ENCODE measurements at places on chromosomes 12 and 14.
A peak's percentile ranks its signal among the peaks of the same experiment; 100 is the strongest.

DNA sequence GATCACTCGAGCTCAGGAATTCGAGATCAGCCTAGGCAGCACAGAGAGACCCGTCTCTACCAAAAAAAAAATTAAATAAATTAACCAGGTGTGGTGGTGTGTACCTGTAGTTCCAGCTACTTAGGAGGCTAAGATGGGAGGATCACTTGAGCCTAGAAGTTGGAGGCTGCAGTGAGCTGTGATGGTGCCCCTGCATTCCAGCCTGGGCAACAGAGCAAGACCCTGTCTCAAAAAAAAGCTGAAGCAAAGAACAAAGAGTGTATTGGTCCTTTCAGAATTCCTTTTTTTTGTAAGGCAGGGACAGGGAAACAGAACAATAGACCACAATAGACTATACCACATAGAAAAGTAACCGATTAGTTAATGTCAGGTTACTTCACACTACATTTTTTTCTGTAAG is 47.4 kb downstream of the MARK3 start:
- no peak for DNase-seq

DNA sequence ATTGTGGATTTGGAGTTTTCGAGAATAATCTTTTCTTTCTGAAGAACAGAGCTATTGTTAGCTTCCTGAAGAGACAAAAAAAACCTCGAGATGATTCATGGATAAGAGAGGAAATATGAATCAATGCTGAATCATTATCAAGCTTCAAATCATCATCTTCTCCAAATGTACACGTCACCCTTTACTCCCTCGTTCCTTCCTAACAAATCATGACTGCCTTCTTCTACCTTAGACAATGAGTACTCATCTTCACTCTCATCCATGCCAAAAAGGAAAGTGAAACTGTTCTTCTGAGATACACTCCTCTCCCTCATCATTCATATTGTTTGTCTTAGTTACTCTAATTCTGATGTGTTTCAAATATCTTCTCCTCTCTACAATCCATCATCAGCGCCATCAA is 1115.8 kb upstream of the ATXN7L3B start:
- DNase-seq: no peak

DNA sequence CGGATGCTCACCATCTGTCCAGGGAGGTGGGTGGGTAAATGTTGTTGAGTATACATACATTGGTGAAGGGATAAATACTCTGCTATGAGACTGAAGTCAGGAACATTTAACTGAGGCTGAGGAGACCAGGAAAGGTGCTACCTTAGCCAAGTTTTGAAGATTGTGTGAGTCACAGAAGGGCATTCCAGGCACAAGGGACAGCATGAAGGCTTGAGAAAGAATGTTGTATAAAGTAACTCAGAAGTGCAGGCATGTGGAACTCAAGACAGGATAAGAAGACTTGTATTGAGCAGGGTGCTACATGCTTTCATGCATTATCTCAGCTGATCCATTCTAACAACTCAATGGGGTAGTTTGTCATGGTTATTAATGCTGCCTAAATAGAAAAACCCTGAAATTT is 112.7 kb downstream of the IPO8 start:
- no peak for DNase-seq

DNA sequence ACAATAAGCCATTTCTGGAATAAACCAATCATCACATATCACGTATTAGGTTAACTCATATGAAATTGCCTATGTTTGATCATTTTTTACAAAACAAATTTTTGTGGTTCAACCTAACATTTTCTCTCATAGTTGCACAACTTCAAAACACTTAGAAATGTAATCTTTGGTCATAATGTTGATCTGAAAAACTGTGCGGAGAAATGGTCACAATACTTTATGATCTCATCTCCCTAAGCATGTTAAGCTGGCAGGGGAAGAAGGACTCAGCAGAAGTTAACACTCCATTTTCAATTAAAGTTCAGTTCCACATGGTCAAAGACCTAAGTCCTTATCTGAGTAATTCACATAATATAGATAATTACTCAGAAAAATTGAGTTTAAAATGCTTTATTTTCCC is 194.8 kb downstream of the CAPZA3 start:
- no peak for DNase-seq

- DNase-seq: no peak
Observed at GRCh38 chr12:23722655-23723054, 226.8 kb downstream of the SOX5 start.

DNA sequence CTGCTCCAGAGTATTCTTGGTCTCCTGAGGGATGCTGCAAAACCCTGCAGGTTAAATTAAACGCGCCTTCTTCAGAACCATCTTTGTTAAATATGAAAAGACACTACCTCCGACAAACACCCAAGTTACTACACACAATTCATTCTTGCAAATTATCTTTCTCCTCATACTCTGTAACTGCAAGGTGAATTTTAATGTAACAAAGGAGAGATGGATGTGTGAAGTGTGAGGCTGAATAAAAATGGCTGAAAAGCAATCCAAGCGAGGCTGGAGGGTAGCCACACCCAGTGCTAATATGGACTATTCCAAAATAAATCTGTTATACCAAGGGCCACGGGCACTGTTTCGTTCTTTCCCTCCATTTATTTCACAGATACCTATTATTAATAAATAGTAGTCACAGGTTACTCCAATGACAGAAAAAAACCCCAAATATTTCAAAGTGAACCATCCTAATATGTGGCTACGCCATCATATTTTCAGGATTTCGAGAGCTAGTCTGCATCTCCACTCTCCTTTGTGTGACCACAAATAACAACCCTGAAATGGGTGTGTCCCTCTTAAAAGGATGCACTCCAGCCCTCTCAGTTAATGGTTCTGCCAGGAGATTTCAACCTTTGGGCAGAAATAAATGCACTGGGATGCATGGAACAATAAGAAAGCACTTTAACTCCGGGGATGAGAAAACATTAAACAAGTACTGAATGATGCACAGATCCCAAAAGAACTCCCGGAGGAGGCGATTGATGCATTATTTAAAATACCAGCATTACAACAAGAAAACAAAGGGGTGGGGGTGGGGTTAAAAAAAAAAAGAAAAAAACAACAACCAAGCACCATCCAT is 53.1 kb upstream of the CCDC175 start:
- DNase-seq: no peak

- no peak for DNase-seq
Observed at GRCh38 chr12:47100160-47100559, 20.4 kb upstream of the AMIGO2 start.

- no peak for DNase-seq
Observed at GRCh38 chr14:64217308-64217707, 76.9 kb downstream of the ESR2 start.

DNA sequence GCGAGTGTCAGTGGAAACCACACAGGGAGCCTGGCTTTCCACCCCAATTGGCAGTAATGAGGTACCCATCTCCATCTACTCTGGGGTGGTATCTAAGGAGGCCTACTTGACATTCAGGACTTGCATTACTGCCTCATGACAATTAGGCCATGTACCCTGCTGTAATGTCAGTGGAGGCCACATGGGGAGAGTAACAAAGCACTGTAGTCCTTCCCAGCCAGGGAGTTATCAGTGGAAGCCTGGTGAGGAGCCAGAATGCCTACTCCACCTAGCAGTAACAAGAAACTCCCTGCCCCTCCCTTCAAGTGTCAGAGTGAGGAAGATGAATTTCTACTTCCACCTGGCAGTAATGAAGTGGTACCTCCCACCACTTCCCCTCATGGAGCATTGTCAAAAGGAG is 12.5 kb downstream of the TIMM9 start:
- no peak for DNase-seq

- DNase-seq: no peak
Observed at GRCh38 chr14:91728616-91729183, 3.2 kb downstream of the CATSPERB start.

GRCh38 chr14:77489041-77489440 is 9.6 kb downstream of the ISM2 start:
- no peak for DNase-seq

DNA sequence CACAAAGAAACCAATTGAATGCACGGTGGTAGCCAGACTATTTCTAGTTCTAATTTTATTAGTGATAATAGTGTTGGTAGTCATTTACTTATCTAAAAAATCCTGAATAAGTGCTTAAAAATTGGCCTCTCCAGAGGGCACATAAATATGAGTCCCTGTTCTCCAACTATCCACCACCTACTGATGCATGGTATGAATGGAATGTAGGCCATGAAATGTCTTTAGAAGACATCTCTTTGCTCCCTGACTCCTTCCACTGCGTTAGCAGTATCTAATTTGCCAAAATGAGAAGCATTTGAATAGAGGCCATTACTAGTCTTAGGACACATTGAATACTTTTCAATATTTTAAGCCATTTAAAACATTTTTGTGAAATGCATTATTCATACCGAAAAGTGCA is 261.7 kb downstream of the LRFN5 start:
- DNase-seq: no peak

- DNase-seq: no peak
Observed at GRCh38 chr14:77296155-77296554, 24.5 kb downstream of the POMT2 start.

DNA sequence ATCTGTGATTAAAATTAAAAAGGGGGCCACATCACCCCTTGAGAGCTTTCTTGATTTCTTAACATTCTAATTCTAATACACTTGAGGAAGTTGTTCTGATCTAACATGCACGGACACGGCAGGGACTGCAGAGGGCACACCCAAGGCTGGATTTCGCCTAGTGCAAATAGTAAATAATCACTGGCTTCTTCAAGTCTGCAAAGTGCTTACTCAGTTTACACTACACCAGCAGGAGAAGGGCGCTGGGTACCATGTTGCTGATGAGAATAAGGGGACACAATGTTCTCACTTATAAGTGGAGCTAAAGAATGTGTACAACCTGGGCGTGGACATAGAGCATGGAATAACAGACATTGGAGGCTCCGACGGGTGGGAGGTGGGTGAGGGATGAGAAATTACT is 34.2 kb downstream of the TBX5 start:
- DNase-seq: no peak

GRCh38 chr12:45509621-45510020 is 219.9 kb upstream of the ARID2 start:
- DNase-seq: no peak

GRCh38 chr12:6688543-6688998 is 604 bp downstream of the ZNF384 start:
- DNase-seq: no peak

- no peak for DNase-seq
Observed at GRCh38 chr14:32507029-32507984, 178.2 kb downstream of the AKAP6 start.

- DNase-seq: peak; percentile 52
Observed at GRCh38 chr12:20368651-20369304, 441 bp downstream of the PDE3A start.

GRCh38 chr12:7221486-7221885 is 32.0 kb downstream of the PEX5 start:
- no peak for DNase-seq

- no peak for DNase-seq
Observed at GRCh38 chr12:68235576-68235975, 10.0 kb upstream of the IL26 start.

DNA sequence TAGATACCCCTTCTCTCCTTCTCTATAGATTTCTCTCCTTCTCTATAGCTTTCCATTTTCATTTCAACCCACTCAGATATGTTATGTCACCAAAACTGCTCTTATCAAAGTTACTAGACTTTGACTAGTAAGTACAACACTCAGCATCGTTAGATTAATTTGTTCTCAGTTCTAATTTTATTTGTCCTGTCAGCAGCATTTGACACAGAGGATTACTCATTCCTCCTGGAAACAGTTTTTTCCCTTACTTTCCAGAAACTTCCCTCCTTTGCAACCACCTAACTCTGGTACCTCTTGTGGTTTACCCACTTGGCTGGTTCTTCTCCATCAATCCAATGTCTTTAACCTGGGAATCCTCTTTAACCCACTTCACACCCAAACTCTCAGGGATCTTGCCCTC is 423.7 kb downstream of the TMTC2 start:
- no peak for DNase-seq

- DNase-seq: peak; percentile 31
Observed at GRCh38 chr14:95432144-95433093, 84.0 kb downstream of the SYNE3 start.

DNA sequence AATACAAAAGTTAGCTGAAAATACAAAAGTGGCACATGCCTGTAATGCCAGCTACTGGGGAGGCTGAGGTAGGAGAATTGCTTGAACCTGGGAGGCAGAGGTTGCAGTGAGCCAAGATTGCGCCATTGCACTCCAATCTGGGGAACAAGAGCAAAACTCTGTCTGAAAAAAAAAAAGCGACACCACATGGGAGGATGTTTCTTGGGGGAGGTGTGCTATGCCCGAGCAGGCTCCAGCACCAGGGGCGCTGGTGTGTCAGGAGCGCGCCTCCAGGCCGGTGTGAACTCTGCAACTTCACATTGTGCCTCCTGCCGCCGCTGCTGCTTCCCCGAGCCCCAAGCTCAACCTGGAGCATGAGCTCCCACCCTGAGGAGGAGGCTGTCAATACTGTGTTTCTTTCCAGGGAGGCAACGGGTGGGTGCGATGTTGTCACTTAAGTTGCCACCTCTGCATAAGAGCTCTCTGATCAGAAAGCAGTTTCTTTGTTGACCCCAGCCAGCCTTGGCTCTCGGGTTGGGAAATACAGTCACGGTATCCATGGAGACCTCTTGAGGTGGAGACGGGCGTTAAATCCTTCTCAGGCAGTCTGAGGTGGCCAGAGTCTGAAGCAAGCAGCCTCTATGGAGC is 18.9 kb downstream of the DEGS2 start:
- peak; percentile 62 for DNase-seq

- DNase-seq: no peak
Observed at GRCh38 chr14:79089576-79089975, 919.4 kb downstream of the NRXN3 start.

DNA sequence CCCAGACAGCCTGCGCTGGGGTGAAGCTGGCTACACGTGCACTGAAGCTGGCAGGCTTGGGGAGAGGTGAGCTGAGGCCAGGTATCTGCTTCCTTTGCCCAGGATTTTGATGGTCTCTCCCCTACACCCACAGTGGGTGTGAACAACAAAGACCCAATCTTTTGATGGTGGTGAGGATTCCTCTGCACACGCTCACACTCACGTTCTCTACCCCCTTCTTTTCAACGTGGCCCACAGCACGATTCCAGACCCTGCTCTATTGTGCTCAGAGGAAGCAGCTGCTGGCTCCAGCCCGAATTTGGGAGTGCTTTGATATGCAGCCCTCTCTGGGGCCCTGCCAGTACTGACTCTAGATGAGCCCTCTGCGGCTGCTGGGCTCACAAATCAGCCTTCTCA is 4.9 kb downstream of the CD9 start:
- DNase-seq: no peak

DNA sequence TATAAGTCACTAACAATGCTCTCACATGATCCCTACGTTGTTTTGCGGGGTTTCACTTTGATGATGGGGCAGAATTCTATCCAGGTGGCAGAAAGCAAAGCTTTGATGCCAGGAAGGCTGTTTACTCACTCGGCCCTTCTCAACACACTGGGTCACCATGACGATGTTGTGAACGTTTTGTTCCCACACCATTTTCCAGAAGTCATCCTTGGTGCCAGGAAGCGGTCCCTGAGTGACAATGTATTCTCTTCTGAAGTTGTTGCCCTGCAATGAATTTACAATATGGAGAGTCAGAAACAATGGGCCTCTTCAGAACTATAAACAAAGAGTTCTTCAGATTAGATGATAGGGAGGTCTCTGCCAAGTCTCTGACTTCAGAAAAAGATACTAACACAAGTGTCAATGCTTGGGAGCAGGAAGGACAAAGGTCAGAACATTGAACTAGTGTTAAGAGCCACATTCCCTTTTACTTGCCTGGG is 101.3 kb downstream of the PTPRB start:
- peak; percentile 11 for DNase-seq

- no peak for DNase-seq
Observed at GRCh38 chr12:18045446-18045992, 44.5 kb downstream of the RERGL start.

GRCh38 chr12:8644345-8645248 is 18.0 kb downstream of the MFAP5 start:
- no peak for DNase-seq

- DNase-seq: no peak
Observed at GRCh38 chr14:64623554-64624165, 73.9 kb downstream of the PPP1R36 start.

Measured in right lung (tissue), 10 donors.